ENCODE measurements at places on chromosomes 11 and 22.

GRCh38 chr11:26948881-26949280 lies 45.0 kb upstream of the FIBIN start:
- no peak for DNase-seq

DNA sequence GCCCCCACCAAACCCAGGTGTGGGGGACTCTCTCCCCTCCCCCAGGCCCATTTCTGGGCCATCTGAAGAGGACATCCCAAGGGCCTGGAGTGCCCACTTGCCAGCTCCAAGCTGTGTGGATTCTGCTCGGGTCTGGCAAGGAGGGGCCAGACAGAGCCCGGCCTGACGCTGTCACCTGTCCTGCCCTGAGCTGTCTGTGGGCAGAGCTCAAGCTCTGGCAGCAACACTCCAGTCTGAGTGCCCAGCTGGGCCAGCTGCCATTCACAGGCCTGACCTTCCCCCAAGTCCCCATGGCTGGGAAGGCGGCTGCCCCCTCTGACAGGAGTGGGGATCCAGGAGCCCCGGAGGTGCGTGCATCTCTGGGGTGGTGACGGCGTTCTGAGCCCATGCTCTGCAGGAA lies 6.2 kb upstream of the PIM3 start:
- DNase-seq, result no peak

DNA sequence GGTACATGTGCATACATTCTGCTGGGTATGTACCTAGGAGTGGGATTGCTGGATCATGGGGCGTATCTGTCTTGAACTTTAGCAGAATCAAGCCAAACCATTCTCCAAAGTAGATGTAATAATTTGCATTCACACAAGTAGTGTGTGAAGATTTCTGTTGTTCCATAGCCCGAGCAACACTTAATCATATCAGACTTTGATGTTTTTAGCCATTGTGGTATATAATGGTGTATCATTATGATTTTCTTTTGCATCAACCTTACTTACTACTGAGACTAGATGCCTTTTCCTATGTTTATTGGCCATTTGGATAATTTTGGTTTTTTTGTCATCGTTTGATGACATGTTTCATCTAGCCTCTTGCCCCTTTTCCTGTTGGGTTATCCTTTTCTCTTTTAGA lies 72.0 kb upstream of the TNRC6B start:
- DNase-seq, result no peak

- DNase-seq, result no peak
Measured at GRCh38 chr11:126394036-126394435, 38.5 kb downstream of the ST3GAL4 start.

GRCh38 chr11:123239191-123240150 lies 44.4 kb upstream of the CLMP start:
- no peak for DNase-seq

- DNase-seq, result no peak
Measured at GRCh38 chr11:126391286-126391954, 35.9 kb downstream of the ST3GAL4 start.

DNA sequence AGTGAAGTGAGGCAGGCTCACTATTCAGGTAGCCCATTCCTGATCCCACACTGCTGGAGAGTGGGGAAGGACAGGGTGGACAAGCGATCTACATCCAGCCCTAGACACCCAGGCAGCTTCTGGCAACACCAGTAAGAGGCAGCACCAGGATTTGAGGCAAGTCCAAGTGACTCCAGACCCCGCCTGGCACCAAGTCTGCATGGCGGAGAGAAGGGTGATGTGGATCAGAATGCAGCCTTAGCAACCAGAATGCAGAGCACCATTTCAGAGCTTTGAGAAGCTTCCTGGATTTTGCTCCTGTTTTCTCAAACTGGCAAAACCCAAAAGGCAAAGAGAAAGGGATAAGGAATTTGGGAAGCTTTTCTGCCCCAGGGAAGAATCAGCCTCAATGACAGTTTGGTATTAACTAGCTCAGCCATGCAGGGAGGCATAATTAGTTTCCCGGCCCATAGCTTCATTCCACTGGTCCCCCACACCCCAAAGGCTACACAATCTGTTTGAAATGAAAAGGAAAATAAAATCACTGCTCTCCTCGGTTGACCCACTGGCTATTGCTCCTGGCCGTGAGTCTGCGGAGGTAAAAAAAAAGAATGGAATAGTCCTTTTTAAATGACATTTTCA lies 17.3 kb downstream of the GALNT18 start:
- no peak for DNase-seq

- DNase-seq, result peak; percentile 29
Measured at GRCh38 chr11:44097821-44098220, 2.3 kb downstream of the EXT2 start.

DNA sequence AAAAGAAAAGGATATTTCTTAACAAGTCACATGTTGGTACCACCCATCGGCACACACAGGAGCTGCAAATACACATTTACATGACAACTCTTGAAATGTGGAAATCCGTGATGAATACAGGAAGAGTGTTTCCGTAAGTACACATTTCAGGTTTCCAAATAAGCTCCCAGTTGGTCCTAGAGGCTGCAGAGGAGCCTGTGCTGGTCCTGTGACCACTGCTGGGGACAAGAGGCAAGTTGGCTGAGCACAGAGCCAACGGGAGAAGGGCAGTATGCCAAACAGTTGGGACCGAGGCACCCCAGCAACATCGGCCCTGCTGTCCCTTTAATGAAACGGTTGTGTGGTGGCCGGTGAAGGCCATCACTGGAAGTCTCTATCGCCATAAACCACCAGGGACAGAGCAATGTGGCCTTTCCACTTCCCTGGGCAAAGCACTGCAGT lies 38.5 kb upstream of the ARFGAP3 start:
- DNase-seq, result peak; percentile 69

- DNase-seq, result no peak
Measured at GRCh38 chr11:84886344-84886743, 740.8 kb downstream of the DLG2 start.

- no peak for DNase-seq
Measured at GRCh38 chr11:38766796-38767195, 2168.8 kb upstream of the RAG2 start.

DNA sequence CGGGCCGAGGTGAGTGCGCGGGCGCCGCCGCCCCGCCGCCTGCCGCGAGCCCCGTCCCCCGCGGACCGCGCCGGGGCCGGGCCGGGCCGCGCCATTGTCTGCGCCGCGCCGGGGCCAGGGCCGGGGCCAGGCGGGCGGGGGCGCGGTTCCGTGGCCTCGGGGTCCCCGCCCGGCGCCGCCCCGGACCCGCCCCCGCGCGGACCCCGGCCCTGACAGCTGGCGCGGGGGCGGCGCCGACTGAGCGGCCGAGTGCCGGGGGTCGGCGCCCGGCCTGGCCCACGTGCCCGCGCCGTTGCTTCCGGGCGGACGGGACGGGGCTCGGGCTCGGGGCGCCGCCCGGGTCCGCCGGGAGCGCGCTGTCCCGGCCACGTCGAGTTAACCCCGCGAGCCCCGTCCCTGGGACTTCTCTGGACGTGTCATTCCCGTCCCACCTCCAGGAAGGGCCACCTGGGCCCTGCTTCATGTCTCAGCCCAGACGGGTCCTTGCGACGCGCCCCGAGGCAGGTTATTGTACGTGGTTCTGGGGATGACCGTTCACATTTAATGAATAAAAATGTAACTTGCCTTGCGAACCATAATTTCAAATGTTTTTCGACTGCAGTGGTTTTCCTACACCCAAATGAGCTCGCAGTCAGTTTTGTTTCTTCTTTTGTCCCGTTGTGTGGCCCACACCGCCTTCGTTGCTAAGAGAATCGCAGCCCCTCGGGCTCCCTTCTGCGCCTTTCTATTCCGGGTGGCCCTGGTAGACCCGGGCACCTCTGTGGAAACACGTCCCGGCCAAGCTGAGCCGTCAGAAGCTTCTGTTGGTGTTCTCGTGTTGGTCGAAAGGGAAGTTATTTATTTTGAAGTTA lies 562 bp downstream of the ZBED4 start:
- peak; percentile 50 for DNase-seq

- no peak for DNase-seq
Measured at GRCh38 chr11:47242596-47243192, 5.9 kb downstream of the ACP2 start.

- DNase-seq, result no peak
Measured at GRCh38 chr11:62432695-62433094, 13.9 kb downstream of the SCGB1A1 start.

GRCh38 chr11:117827521-117828511 lies 3.3 kb upstream of the FXYD2 start:
- DNase-seq, result no peak

GRCh38 chr22:47540011-47540410 lies 777.6 kb downstream of the TBC1D22A start:
- no peak for DNase-seq

- no peak for DNase-seq
Measured at GRCh38 chr11:130480186-130480585, 31.7 kb downstream of the ADAMTS15 start.

- DNase-seq, result no peak
Measured at GRCh38 chr11:27349919-27350318, 13.1 kb downstream of the CCDC34 start.

- DNase-seq, result no peak
Measured at GRCh38 chr22:23180893-23181720, 798 bp downstream of the BCR start.

DNA sequence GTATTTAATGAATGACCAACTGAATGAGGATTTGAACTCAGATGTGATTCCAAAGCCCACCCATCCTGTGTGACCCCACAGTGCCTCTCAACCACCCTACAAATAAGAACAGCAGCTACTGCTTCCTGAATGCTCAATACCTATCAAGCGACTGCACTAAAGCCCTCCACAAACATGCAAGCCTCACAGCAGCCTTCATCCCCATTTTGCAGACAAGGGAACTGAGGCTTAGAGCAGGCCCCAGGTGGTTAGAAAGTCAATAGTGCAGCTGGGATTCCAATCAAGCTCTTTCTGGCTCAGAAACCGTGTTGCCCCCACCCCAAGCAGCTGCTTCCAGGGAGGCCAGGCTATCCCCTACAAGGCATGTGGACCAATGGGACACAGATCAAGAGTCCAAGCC lies 57.2 kb downstream of the SMCO4 start:
- DNase-seq, result no peak

GRCh38 chr22:22687638-22688500 lies 43.5 kb downstream of the GGTLC2 start:
- peak; percentile 50 for DNase-seq

DNA sequence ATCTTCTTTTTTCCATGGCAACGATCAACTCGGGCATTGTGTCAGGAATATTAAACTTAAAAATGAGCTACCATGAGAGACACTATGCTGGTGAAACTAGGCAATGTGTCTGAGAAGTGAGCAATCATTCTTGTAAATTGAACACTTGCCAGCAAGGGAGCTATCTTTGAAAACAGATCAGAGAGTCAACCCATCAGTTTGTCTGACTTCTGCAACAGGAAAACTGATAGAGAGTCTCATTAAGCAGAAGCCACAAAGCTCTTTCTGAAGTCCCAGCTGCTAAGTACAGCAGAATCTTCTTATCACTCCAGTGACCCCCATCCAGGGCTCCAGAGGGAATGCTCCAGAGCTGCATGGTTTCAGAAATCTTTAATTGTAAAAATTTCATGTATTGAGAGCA lies 114.7 kb downstream of the MSANTD4 start:
- DNase-seq, result no peak

- peak; percentile 33 for DNase-seq
Measured at GRCh38 chr22:38802671-38803121, 8.8 kb upstream of the DNAL4 start.

DNA sequence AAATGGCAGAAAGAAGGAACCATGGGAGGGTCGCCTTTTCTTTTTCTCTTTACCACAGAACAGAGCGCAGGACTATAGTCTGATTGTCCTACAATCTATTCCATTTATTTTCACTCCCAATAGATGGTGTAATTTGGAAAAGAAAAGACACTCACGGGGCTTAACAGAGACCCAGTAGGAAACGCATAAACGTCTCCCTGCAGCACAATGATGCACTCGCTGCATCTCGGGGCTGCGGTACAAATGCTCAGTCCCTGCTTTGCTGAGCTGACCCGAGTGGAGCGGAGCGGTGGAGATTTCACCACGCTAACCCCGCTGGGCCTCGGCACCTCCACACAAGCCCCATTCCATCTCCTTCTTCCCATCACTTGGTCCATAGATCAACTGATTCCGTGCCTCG lies 1.5 kb downstream of the FEZ1 start:
- DNase-seq, result no peak

GRCh38 chr22:43955883-43956782 lies 891 bp downstream of the SAMM50 start:
- DNase-seq, result no peak

DNA sequence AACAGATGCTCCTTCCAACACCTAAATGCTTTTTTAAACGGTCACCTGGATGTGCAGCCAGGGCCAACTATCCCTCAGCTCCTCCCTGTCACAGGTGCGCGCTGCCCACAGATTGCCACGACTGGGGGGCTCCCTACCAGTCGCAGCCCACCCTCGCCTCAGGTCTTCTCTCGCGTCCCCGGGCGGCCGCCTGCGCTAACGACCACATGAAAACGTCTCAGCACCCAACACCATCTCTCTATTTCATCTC lies 469 bp downstream of the ZBED5 start:
- peak; percentile 65 for DNase-seq

GRCh38 chr11:24145411-24145810 lies 351.4 kb upstream of the LUZP2 start:
- no peak for DNase-seq

- DNase-seq, result no peak
Measured at GRCh38 chr11:114252767-114253166, 43.4 kb upstream of the NNMT start.

- no peak for DNase-seq
Measured at GRCh38 chr22:28570696-28571373, 108.8 kb downstream of the TTC28 start.

- no peak for DNase-seq
Measured at GRCh38 chr11:37277896-37278465, 679.9 kb upstream of the RAG2 start.

DNA sequence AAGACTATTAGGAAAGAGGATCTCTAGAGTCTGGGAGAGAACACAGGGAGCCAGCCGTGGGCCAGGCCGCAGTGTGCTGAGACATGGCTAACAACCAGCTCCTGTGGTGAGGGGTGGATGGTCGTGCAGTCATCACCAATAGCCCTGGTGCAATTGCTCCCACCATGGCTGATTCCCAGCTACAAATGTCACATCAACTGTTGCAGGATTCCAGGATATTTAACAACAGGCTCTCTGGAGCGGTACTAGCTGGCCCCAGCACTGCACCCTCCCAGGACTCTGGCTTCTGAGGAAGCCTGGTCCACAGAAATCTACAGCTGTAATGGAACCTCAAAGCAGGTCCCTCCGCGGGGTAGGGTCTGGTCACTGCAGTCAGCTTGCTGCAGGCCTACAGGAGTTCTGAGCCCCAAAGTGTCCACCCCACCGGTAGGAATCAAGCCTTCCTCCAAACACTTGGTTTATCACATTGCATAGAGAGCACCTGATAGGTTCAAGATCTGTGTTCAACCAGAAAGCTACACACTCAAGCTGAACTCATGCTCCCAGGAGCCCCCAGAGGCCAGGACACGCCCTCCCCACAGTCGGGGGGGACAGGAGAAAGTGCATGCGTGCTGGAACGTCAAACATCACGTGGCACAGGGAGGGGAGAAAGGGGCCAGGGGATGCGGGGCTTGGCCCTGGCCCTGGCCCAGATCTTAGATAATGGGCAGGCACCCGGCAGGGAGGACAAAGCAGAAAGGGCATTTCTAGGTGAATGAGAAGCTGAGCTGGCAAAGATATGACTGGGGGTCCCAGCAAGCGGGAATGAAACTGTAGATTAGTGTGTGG lies 609.0 kb downstream of the TBC1D22A start:
- peak; percentile 10 for DNase-seq

- peak; percentile 28 for DNase-seq
Measured at GRCh38 chr11:64093233-64094039, 57.7 kb downstream of the FLRT1 start.

Measured in adrenal gland (tissue), 19 donors.